ENCODE measurements at places on chromosomes 11 and 22.

DNA sequence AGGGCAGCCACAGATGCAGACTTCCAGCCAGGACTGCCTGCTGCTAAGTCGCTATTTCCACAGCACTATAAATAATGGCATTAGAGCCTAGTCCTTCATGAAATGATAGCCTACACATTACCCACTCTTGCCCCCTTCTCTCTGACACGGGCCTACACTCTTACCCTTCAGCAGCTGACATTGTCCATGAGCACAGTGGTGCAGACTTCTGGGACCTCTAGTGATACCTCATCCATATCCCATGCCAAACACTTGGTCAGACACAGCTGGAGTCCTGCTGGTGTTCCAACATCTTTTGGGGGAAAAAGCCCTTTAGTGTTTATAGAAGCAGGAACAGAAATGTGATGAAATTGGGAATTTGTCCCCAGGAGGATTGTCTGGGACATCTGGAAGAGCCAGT is 43.4 kb upstream of the RAB1B start:
- no peak for DNase-seq

DNA sequence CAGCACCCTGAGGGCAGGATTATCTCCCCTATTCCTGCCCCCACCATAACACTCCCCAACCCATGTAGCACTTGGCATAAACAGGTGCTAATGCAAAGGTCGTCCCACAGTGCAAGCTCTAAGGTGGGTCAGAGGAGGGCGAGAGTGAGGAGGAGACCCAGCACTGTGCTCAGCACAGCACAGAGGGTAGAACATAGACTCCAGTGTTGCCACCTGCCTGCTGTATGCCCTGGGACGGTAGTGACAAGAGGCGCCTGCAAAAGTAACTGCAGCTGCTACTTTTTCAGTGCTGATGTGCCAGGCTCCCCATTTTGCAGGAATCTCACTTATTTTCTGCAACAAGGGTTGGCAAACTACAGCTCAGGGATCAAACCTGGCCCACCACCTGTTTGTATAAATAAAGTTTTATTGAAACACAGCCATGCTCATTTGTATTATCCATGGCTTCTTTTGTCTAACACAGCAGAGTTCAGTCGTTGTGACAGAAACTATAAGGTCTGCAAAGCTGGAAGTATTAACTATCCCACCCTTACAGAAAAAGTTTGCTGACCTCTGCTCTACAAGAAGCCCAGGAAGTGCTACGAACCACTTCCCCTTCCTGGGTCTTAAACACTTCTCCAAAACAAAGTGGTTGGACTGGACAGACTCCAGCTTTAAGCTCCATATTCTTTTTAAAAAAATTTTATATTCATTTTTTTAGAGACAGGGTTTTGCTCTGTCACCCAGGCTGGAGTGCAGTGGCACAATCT is 16.9 kb upstream of the CDC42BPG start:
- DNase-seq, result no peak

DNA sequence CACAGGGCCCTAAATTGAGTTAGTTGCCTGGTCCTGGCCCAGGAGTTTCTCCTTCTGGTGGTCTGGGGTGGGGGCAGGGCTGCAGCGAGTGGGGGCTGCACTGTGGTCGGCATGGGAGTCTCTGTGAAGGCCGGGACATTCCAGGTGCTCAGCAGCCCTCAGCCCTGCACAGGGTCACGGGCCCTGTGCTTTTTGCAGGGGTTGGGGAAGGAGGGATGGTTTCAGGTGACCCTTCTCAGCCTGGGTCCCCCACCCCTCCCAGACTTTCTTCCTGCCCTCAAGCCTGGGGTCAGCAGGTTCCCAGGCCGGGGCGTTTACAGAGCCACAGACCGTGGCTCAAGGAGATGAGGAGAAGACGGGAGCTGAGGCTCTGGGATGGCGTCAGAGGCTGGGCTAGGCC is 7.8 kb downstream of the EMID1 start:
- DNase-seq, result no peak

GRCh38 chr11:131622193-131622592 is 251.8 kb downstream of the NTM start:
- DNase-seq, result no peak

GRCh38 chr22:40452730-40453487 is 82.5 kb downstream of the SGSM3 start:
- peak; percentile 34 for DNase-seq

All from choroid plexus epithelial cell (primary cell).